NCI-H460 (cell line): ENCODE measurements at places on chromosomes 6 and 20. TPM values are rescaled to one million over a fixed set of nuclear protein-coding genes. Genes with fewer than 3 reads are reported as not detected.

PI3 gene
- total RNA-seq, result not detected in 2 replicates

GDAP1L1 gene
- not detected in 2 replicates for total RNA-seq

PHACTR3 gene
- total RNA-seq, result not detected in 2 replicates

GJE1 gene
- total RNA-seq, result not detected in 2 replicates

TRIM15 gene
- total RNA-seq, result 0.12 TPM in 1 of 2 replicates, not detected in the other

TAAR2 gene
- total RNA-seq, result not detected in 2 replicates

METTL24 gene
- total RNA-seq, result not detected in 2 replicates

DEF6 gene
- total RNA-seq, result 2.1 and 2.7 TPM in 2 replicates

C20orf204 gene
- total RNA-seq, result 0.75 and 0.87 TPM in 2 replicates

EHMT2 gene
- total RNA-seq, result 19.3 and 19.9 TPM in 2 replicates

ULBP1 gene
- total RNA-seq, result 7.2 and 7.7 TPM in 2 replicates

CDSN gene
- total RNA-seq, result not detected in 2 replicates

GPR63 gene
- total RNA-seq, result 3.6 and 3.9 TPM in 2 replicates

TREML2 gene
- total RNA-seq, result not detected in 2 replicates

WFDC10B gene
- not detected in 2 replicates for total RNA-seq

COL11A2 gene
- total RNA-seq, result 0.05 TPM in 1 of 2 replicates, not detected in the other

CPNE5 gene
- total RNA-seq, result 0.07 and 0.63 TPM in 2 replicates

TDRD6 gene
- 0.25 and 0.35 TPM in 2 replicates for total RNA-seq

NQO2 gene
- total RNA-seq, result 171 and 185 TPM in 2 replicates

SNAP91 gene
- 0.43 and 0.67 TPM in 2 replicates for total RNA-seq

FOXS1 gene
- not detected in 2 replicates for total RNA-seq

HUS1B gene
- total RNA-seq, result 0.45 and 0.75 TPM in 2 replicates

RIMS4 gene
- total RNA-seq, result 0.20 and 0.35 TPM in 2 replicates

SYCP2L gene
- total RNA-seq, result 12.2 and 13.3 TPM in 2 replicates

ADGRG6 gene
- 73.8 and 78.7 TPM in 2 replicates for total RNA-seq

APMAP gene
- 98.9 and 121 TPM in 2 replicates for total RNA-seq

FOXP4 gene
- total RNA-seq, result 3.6 and 3.7 TPM in 2 replicates

LY6G5C gene
- 0.95 and 1.3 TPM in 2 replicates for total RNA-seq

LST1 gene
- not detected in 2 replicates for total RNA-seq

PACRG gene
- 0.15 TPM in 1 of 2 replicates, not detected in the other for total RNA-seq

OPRL1 gene
- total RNA-seq, result 0.17 and 0.32 TPM in 2 replicates

ID1 gene
- 125 and 149 TPM in 2 replicates for total RNA-seq

UTRN gene
- total RNA-seq, result 24.6 and 29.5 TPM in 2 replicates

DTD1 gene
- total RNA-seq, result 94.6 and 102 TPM in 2 replicates

RBM24 gene
- 5.1 and 6.3 TPM in 2 replicates for total RNA-seq

NDRG3 gene
- 15.6 and 16.7 TPM in 2 replicates for total RNA-seq
